Skeletal muscle tissue (tissue), 5 donors: ENCODE measurements at places on chromosomes 2 and 18. TPM values are rescaled to one million over a fixed set of nuclear protein-coding genes. Genes with fewer than 3 reads are reported as not detected.

Gene MYO3B
- total RNA-seq: under 0.01 TPM

Gene ARHGAP28
- total RNA-seq: 29.7 TPM

Gene AFF3
- 8.4 TPM for total RNA-seq

Gene FIGN
- total RNA-seq: 1.0 TPM

Gene VWC2L
- total RNA-seq: 0.52 TPM

Gene GRB14
- total RNA-seq: 5.7 TPM

Gene IL36RN
- not detected for total RNA-seq

Gene BUB1
- total RNA-seq: 7.8 TPM

Gene SLC30A3
- 0.52 TPM for total RNA-seq

Gene GPR35
- 1.0 TPM for total RNA-seq

Gene C2orf66
- not detected for total RNA-seq

Gene DSG4
- total RNA-seq: not detected
